Fibroblast of the aortic adventitia (primary cell): ENCODE measurements at places on chromosomes 5 and 9. TPM values are rescaled to one million over a fixed set of nuclear protein-coding genes. Genes with fewer than 3 reads are reported as not detected.

DNA sequence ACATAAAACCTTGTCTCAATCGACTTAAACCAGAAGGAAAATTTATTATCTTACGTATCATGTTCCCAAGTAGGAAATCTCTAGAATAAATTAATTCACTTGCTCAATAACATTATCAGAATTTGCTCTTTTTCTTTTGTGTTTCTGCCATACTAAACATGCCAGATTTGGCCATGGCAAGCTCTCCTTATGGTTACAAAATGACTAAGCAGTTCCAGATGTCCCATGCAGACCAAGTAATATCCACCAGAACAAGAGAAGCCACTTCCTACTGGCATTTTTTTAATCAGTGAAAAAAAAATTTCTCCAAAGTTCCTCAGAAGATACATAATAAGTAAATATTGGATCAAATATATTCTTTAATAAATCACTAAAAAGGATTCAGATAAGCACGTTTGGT, 25.2 kb upstream of the ADAMTS6 start:
- peak; percentile 94 for DNase-seq

DNA sequence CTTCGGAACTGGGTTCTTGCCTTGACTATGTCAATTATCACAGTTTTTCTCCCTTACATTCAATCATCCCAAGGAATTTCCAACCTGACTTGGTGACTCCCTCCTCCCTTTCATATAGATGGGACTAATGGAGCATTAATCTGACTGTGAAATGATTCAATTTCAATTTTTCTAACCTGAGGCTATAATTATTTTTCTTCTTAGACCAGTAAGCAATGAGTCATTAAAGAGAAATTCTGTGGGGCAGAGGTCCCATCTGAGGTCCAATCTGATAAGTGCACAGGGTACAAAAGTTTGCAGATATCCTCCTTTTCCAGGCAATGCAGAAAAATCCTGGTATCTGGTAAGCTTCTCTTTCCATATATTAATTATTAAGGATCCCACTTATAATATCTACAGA, 18.9 kb downstream of the PDE4D start:
- no peak for DNase-seq

DNA sequence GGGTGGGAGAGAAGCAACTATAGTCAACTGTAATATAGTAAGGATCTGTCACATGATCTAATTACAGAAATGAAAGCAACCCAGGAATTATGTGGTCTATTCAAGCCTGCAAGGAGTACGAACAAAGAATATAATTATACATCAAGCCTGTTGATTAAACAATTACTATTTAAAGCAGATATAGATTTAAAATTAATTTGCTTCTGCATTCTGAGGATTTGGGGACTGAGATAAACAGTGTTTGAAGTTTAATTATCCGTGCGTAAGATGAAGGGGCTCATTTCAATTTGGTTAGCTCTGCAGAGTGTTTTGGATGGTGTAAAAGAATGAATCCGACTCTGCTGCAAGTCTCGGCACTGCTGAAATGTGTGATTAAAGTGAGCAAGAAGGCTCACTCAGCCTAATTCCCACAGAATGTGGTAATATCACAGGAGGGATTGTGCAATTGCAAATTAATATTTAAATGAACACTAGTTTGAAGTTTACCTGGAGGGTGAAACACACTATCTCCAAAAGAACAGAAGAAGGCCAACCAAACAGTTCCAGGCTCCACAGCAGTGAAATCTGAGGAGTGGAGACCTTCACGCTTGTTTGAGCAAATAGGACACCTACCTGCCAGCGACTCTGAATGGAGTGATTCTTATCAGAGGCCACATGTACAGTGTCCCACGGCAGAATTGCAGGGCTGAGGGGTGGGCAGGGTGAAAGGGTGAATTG, 420.6 kb upstream of the SLC30A5 start:
- no peak for DNase-seq

GRCh38 chr5:66828548-66829357, 232.6 kb downstream of the MAST4 start:
- peak; percentile 69 for DNase-seq

GRCh38 chr5:170360709-170361108, 28.5 kb downstream of the KCNMB1 start:
- DNase-seq: no peak

GRCh38 chr5:66616520-66617225, 20.5 kb downstream of the MAST4 start:
- DNase-seq: peak; percentile 4

GRCh38 chr9:36677611-36678010, 104.9 kb downstream of the MELK start:
- DNase-seq: no peak

GRCh38 chr9:31868830-31869229, 515.6 kb upstream of the ACO1 start:
- no peak for DNase-seq

GRCh38 chr5:175392236-175392635, 51.7 kb downstream of the DRD1 start:
- no peak for DNase-seq

DNA sequence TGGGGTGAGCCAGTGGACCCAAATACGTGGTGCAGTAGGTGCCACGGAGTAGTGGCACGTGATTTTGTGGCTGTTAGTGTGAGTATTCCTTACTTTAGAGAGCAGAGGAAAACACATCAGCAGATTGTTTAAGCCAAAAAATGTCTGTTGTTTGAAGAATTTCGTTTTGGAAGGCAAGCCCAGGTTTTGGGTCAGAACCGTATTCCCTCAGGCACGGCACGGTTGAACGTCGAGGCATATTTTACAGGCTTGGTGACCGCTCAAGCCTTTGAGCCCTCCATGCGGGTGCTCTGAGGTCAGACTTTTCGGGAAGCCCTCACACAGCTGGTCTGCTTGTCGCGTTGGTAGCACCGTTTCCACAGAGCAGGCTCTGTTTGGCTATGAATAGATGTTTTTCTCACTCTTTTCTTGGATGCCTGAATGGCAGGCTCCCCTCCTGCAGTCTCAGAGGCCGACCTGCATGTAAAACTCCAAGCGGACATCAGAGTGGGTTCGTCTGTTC, 27.2 kb downstream of the NEK6 start:
- DNase-seq: peak; percentile 88

GRCh38 chr5:33235304-33235703, 205.5 kb upstream of the TARS1 start:
- DNase-seq: no peak

DNA sequence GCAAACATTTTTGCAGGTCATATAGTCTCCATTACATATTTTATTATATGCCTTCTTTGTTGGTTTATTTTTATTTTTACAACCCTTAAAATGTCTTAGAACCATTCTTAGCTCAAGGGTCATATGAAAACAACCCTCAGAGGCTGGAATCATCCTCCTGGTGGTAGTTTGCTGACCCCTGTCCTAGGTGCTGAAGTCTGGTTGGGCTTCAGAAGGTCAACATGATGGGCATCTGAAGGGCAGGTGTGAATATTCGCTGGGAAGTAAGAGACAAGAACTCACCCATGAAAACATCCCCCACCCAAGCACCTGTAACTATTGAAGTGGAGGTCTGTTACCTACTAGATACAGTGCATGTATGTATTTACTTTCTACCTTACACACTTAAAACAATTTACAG, 75.4 kb downstream of the OSMR start:
- no peak for DNase-seq

GRCh38 chr5:104170926-104171325, 608.3 kb upstream of the NUDT12 start:
- DNase-seq: peak; percentile 8

GRCh38 chr9:124429530-124429867, 14.3 kb upstream of the PSMB7 start:
- DNase-seq: no peak

- DNase-seq: no peak
Observed at GRCh38 chr9:109113892-109114609, 5.7 kb downstream of the TMEM245 start.

- no peak for DNase-seq
Observed at GRCh38 chr9:112786829-112787520, 36.4 kb downstream of the SNX30 start.

DNA sequence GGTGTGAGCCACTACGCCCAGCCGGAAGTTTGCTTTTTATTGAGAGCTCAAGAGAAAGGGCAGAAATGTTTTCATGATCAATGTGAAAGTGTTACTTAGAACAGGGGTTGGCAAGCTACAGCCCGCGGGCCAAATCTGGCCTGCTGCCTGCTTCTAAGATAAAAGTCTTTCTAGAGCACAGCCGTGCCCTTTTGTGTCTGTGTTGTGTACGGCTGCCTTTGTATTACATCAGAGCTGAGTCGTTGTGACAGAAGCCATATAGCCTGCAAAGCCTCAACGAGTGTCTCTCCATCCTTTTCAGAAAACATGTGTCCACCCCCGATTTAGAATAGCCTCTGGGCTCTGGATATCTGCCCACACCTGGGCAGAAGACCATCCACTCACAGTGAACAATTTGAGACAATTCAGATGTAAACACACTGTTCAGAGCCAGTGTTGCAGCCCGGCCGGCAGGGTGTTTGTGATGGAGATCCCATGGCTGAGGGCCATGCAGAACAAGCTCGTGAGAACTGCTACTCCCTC, 28.8 kb downstream of the AK8 start:
- peak; percentile 12 for DNase-seq

DNA sequence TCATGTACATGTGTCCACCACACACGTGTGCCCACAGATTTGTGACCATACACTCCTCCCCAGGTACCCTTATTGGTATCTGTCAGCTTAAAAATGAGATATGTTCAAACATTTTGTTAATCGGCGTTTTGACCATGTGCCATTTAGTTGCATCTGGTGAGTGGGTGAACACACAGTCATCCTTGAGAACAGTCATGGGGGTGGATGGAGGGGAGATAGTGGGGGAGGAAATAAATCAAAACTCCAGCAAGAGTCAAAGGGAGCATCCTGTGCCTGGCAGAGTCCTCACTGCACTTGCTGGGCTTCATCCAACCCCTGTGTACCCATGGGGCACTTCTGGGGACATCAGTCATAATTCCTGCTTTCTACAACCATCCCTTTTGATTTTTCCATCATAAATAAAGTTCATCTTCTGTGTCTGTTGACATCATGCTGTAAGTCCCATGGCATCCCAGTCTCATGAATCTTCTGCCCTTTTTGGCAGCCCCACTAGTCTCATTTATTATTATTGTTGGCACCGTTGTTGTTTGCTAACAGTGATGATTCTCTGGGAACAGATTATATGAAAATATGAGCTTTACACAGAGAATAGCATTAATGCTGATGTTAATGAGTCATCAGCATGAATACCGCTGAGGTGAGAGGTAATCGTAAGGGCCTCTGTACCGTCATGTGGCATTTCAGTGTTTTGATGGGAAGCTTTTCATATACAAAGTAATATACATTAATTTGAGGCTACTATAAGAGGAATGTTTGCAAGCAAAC, 24.4 kb upstream of the CLK4 start:
- peak; percentile 20 for DNase-seq

DNA sequence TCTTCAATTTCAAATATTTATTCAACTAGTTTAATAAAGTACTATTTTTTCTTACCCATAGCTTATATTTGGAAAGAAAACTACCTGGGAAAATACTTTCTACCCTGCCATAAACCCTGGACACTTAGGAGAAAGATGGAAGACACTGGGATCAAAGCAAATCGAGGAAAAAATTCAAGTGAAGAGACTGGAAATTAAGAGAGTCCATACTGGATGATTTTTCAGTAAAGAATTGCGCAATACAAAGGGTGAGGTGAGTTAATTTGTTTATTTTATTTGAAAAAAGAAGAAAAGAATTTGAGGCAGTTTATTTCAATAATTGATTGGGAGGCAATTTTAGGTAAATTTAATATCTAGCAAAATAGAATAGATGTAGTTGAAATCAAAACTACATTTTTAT, 331.8 kb upstream of the ITGA1 start:
- DNase-seq: no peak

- DNase-seq: no peak
Observed at GRCh38 chr5:145968970-145969713, 32.8 kb downstream of the SH3RF2 start.

DNA sequence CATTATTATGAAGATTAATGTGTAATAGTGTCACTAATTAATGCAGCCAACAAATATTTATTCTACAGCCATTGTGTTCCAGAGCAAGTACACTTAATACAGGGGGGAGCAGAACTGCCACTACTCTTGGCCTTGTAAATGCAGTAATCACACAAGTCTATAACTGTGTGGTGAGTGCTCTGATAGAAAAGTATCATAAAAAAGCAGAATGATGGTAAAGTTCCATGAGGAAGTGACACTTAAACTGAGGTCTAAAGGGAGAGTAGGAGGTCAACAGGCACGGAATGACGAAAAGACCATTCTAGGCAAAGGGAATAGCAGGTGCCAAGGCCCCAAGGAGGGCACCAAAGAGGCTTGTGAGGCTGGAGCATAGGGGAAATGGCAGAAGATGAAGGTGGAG, 142.9 kb downstream of the OSTF1 start:
- DNase-seq: no peak

- no peak for DNase-seq
Observed at GRCh38 chr5:143573568-143574170, 170.2 kb upstream of the NR3C1 start.

- no peak for DNase-seq
Observed at GRCh38 chr9:38393128-38393796, 760 bp downstream of the ALDH1B1 start.

GRCh38 chr5:91277840-91278239, 105.3 kb downstream of the ARRDC3 start:
- DNase-seq: peak; percentile 18

GRCh38 chr9:114301798-114302565, 20.9 kb upstream of the ORM1 start:
- no peak for DNase-seq

GRCh38 chr5:75192264-75192663, 44.4 kb downstream of the ANKRD31 start:
- no peak for DNase-seq

DNA sequence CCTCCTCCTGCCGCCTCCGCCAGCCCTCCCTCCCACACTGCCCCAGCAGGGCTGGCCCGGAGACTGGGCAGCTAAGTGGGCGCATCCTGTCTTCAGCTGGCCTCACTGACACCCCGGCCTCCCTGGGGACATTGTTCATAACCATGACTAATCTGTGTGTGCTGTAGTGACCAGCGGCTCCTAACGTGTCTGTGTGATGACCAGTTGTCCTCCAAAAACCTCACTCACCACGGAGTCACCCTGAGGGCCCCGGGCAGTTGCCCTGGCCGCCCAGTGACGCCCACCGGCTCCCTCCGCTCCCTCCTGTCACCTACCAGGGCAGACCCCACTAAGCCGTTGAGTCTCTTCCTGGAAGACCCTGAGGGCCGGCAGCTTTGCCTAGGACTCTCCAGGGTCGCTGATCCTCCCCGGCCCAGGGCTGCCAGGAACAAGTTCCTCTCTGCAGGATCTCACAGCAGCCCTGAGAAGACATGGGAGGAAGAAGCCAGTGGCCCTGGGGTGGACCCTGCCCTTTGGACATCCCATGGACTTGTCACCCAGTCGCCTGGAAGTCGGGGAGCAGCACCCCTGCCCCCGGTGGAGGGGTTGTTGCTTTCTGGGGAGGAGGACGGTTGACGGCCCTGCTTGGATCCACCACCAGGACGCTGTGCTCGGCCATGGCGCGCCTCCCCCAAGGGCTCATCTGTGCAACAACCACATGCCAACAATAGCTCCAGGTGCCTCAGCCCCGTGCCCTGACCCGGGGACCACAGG, 110.2 kb upstream of the LMX1B start:
- no peak for DNase-seq

ARSI gene
- 1.5 and 2.1 TPM in 2 replicates for total RNA-seq

TRAF1 gene
- 1.8 and 8.5 TPM in 2 replicates for total RNA-seq

PCSK5 gene
- 2.2 and 3.6 TPM in 2 replicates for total RNA-seq

ANKRD33B gene
- total RNA-seq: 8.3 and 11.3 TPM in 2 replicates

HCN1 gene
- 0.41 TPM in 1 of 2 replicates, not detected in the other for total RNA-seq

ACOT12 gene
- 0.27 TPM in 1 of 2 replicates, not detected in the other for total RNA-seq

SLC12A2 gene
- total RNA-seq: 51.9 and 53.1 TPM in 2 replicates

NOL8 gene
- total RNA-seq: 36.5 and 70.7 TPM in 2 replicates
